ENCODE measurements at places on chromosomes 5 and 9. TPM values are rescaled to one million over a fixed set of nuclear protein-coding genes. Genes with fewer than 3 reads are reported as not detected.

DNA sequence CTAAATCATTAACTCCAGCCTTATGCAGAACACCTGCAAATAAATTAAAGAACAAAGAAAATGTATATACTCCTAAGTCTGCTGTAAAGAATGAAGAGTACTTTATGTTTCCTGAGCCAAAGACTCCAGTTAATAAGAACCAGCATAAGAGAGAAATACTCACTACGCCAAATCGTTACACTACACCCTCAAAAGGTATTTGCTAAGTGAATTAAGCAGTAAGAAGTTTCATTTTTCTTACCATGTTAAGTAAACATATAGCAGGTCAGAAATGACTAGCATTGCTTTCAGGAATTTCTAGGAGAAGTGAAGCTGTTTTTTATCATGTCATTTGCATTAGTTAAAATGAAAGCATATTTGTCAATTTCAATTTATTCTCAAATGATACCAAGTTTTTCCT, 92.7 kb downstream of the MELK start:
- peak; percentile 22 for DNase-seq

DNA sequence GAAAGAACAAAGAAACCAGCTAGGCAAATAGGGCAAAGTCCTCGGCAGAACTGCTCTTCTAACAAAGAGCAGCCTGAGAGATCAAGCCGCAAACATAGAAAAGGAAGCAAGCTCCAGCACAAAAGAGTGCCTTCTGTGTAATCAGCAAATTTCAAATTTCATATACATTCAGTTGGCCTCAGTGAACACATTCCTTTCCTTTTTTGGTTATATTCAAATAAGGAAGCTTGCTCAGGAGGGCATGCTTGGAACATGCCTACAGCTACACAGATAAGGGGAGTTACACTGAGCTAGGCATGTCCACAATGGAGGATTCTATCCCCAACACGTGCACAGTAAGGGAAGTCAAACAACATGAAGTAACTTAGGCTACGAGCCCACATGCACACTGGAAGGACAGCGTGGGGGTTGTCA, 23.4 kb downstream of the IL33 start:
- no peak for DNase-seq

DNA sequence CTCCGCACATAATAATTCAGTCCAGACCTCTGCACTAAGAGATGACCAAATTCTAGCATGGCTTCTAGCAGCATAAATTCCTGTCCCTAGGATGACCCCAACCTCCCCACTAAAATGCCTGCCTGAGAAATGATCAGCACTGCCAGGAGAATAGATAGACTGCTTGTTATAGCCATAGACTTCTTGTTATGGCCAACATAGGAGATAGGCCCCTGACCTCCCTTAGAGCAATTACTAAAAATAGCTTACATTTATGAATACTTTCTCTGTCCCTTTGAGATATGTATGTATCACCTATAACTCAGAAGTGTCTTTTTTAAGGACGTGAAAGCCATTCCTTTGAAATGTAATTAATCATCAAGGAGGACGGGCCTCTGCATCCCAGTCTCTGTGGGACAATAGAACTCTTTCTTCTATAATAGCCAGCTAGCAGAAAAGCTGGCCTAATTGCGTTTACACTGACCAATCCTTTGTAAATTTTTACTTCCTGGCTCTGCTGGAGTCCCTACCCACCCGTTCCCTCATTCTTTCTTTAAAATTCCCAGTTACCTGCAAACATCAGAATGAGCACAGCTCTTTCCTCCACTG, 1002.7 kb downstream of the CDH18 start:
- DNase-seq, result no peak

DNA sequence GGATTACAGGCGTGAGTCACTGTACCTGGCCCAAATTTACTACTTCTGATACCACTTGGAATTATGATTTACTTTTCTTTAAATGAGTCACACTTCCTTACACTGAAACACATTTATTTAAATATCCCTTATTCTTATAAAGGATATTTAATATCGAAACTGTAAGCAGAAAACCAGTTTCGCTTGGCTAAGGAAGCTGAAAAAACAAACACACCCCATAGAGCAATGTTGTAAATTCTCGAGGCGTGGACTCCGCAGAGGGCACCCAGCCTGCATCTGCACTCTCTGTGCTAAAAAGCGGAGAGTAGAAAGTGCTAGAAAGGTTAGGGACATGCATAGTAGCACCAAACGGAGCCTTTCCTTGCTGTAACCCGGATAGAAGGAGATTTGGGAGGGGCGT, 86.5 kb downstream of the HMCN2 start:
- no peak for DNase-seq

DNA sequence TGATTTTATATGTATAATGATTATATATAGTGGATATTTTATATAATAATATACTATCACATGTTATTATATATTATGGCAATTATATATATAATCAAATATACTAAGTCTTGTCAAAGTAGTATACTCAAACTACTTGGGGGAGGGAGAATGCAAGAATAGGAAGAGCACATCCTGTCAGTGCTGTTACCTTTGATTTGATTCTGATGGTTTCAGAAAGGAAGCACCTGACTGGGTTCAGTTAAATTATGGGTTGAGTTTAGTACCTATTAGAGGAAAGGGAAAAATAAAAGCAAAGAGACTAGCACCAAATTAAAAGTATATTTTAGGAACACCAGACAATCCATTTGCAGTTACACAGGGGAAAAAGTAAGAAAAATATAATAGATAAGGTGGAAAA, 107.6 kb downstream of the GRIA1 start:
- DNase-seq, result no peak

DNA sequence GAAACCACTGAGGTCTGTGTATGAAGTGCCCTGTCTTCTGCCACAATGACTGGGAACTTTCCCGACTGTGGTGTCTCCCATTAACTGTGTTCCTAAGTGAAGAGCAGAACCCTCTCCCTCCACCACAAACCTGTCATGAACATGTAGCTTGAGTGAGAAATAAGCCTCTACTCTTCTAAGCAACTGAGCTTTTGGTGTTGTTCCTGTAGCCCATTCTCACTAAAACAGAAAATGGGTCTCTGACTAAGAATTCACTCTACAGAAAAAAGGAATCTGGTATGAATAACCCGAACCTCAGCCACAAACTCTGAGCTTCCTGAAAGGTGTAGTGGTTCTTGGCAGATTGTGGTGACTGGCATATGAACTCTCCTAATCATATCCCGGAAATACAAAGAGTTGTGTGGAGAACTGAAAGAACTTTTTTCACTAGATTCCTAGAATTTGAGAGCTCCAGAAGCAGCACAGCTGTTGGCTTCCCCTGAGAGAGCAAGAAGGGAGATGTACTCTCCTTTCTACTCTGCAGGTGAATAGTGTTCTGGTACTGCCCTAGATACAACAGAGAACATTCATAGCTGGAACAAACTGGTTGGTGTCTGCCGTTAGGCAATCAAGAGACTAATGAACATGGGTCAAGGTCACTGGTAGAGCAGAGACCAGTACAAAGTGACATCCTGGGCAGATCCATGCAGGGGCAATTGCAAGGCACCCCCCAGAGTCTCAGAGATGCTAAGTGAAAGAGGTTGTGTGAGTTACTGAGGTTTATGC, 283.8 kb downstream of the PDE4D start:
- DNase-seq, result peak; percentile 49

DNA sequence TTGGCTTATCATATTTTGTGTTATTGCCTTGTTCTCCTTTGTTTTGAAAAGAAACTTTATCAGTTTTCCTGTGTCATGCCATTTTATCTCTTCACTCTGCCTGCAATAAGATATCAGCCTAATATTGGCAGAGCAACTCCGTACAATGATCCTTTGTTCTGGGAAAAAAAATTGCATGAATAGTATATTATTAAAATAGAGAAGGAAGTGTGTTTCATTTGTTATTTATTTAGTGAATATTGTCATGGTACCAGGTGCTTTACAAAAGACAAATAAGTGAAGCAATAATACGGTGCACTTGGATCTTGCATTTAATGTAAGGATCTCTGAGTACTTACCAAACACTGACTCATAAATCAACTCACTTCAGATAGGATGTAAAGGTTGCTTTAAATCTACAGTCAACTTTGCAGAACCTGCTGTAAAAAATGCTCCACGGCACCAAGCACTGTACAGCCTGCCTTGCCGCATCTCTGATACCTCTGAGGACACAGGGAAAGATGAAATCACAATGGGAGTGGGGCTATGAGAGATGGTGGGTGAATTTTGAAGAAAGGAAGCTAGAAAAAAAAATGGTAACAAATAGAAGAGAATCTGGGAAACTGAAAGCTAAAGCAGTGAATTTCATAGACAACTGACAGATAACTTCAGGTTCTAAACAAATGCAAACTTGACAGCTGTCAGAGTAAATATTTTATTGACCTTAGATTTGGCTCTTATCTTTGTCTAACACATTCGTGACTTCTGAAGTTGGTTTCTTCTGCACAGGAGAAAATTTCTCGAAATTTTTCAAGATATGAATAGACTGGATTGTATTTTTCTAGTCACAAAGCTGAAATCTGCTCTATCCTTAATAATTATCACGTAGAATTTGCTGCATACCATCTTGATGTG, 232.1 kb downstream of the ENC1 start:
- DNase-seq, result no peak

DNA sequence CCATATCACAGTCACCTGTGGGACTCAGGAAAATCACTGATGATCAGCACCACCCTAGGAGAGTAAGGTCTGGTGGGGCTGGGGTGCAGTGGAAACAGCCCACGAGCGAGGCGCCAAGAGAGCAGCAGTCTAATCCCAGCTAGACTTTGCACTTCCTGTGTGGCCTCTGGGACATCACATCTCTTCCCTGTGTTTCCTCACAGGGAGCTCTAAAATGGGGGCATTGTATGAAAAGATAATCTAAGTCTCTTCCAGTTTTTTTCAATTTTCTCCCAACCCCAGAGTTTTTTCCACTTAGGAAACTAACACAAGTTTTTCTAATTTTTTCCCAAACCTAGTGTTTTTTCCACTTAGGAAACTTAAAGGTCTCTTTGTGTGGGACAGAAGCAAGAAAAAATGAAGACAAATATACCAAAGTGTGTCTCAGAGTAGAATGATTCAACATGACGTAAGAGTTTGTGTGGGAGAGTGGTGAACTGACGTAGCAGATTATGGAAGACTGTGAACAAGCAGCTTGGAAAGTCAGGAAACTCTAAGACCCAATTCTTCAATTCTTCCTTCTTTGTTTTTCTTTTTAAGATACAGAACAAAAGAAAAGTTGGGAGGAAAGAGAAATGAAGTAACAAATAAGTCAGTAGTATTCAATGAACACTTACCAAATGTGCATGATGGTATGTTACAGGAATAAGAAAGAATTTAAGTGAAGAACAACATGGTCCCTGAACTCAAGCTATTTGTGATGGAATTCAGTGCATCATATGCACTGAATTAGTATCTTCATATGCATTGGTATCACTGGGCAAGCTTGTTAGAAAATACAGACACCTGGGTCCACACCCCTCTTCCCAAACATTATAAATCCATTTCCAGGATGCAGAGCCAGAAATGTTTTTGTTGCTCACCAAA, 51.3 kb downstream of the LHFPL2 start:
- peak; percentile 93 for DNase-seq

GRCh38 chr5:69498384-69498783, 5.8 kb downstream of the OCLN start:
- peak; percentile 24 for DNase-seq

- no peak for DNase-seq
Observed at GRCh38 chr5:118052503-118052902, 935.8 kb downstream of the DTWD2 start.

DNA sequence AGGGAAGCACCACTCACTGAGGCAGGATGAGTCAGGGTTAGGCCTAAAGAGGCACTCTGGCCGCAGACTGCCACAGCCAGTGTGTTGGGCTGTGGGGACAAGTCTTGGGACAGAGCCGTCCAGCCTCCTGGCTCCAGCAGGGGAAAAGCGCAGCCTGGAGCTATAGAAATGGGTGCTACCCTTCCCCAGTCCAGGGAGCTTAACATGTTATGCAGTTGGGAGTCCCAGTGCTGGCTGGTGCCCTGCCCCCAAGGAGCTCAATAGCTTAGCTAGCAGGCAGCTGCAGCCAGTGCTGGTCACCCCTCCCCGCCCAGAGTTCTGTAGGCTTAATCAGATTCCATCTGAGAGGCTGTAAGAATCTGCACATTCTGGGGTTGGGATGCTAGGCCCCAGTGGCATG, 399.6 kb upstream of the TUSC1 start:
- no peak for DNase-seq

DNA sequence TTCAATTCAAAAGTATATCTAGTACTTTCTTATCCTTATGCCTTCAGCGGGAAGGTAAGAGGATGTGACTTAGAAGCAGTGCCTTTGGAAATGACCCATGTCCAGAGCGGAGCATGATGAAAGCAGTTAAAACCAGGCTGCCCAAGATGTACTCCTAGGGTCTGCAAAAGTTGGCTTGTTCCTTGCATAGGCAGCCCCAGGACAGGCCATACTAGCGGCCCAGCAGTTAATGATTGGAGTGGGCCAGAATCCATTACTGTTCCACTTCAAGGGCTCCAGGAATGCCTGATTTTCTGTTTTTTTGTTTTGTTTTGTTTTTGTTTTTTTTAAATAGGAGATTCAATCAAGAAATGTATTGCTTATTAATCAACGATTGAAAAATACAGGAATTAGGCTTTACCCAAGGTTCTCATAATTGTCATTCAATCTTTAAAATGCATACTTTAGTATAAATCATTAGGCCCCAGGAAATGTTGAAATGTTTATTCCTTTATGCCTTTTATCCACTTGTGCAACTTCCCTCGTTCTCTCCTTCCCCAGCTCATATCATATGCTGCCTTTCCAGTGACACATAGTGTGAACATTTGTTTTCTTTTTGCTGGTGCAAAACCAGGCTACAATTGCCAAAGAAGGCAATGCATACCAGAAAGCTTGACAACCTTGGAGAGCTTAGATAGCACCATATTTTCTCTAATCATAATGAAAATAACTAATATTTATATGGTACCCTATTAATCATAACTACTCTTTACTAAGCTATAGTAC, 190.8 kb downstream of the ARHGEF28 start:
- peak; percentile 76 for DNase-seq

GRCh38 chr5:175059687-175060211, 335.4 kb downstream of the MSX2 start:
- peak; percentile 58 for DNase-seq

- DNase-seq, result no peak
Observed at GRCh38 chr5:53063176-53063575, 46.4 kb downstream of the MOCS2 start.

DNA sequence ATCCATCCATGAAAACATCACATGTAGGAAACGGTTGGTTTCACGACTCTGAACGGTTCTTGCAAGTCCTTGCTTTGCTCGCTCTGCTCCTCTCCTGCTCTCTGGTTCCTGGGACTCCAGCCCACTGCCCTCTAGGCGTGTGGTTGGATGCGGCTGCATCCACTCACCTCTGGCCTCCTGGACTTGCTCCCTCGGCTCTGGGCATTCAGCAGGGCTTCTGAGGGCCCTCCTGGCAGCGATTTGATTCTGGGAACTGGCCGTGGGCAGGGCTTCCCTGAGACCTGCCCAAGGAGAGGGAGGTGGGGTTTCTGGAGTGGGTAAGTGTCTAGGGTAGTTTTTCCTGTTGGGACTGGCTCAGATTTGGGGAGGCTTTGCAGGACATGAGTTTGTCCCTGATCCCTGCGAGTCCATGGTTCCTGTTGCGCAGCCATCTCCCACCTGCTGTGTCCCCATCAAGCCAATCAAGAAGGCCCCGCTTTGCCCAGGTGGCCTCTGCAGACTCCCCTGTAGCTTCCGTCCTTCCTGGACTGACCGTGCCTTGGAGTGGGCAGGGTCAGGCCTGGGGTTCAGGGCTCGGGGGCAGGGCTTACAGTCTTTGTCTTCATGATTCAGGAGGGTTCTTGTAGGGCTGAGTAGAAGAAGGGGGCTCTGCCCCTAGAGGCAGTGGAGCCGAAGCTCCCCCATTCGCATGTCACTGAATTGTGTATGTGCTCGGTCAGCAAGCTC, 192.3 kb downstream of the CACNA1B start:
- DNase-seq, result no peak

Gene EIF4E1B
- total RNA-seq, result not detected

Gene TMEM8B
- total RNA-seq, result 8.6 TPM

Gene DDX31
- total RNA-seq, result 20.5 TPM

Gene ADAMTS19
- 0.87 TPM for total RNA-seq

Gene DND1
- total RNA-seq, result 1.4 TPM

Measured in astrocyte (in vitro differentiated cells and primary cell).